ENCODE measurements at places on chromosomes 5 and 9.

DNA sequence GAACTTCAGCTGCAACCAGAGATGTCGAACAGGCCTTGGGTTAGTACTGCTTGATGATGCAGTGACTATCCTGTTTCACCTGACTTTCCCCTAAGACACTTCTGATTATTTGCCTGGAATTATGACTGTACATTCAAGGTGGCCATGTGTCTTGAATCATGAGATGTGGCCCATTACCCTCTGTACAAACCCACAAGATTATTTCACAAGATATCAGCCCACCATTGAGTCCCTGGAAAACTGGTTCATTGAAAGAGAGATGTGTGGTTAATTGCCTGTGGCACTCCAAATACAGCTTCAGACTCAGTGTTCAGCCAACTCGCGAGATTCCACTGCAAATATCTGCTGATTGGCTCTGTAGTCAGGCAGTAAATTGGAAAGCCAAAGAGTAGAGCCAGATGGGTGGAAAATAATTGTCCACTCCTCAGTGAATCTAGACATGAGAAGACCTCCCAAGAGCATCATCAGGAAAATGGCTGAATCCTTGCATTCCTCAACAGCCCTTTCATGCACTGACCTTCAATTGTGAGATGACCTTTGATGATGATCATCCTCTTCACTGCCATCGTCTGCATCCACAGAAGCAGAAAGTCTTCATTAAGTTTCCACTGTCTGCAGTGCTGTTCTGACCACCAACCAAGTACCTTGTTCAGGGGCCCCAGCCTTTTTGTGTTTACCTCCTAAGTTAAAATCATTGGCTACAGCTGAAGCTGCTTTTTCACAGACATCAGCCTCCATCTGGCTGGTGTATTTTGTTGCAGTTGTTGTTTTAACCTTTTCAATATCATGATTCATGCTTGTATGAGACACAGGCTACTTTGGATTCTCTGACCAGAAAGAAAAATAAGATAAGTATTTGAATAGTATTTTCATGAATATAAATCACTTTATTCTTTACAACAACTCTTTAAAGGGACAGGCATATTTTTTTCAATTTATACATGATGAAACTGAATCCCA is 75.2 kb downstream of the ESM1 start:
- DNase-seq = no peak

- DNase-seq = no peak
These were observed 376.6 kb downstream of the EFNA5 start for GRCh38 chr5:107294211-107294550.

DNA sequence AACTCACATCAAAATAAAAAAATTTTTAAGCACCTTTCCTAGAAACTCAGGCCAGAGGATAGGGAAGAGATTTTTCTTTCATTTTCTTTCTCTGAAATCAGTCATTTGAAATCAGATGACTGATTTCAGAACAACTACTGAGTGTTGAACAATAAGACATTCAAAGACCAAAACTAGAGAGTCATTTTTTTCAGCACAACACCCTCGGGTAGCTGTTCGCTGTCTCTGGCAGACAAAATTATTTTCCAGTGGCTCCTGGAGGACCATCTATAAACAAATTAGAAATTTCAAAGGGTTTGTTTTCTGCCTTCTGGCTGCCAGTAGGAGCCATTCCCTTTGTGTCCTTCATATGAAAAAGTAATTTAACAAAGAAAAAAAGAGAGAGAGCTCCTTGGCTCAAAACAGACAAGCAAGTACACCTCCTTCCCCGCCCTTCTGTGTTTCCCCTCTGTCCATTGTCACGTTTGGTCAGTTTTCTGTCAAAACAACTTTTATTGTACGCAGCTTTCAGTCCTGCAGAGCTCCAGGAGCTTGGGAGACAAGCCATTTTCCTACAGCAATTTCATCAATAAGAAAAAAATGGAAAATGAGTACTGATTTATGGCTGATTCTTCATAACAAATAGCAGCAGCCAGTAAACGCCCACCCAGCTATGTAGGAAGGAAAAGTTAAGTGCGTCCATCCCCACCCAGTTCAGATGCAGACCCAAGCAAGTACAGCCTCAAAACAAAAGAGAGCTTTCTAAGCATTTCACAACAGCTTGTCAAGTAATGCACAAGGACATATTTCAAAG is 405.2 kb downstream of the ZNF608 start:
- no peak for DNase-seq

DNA sequence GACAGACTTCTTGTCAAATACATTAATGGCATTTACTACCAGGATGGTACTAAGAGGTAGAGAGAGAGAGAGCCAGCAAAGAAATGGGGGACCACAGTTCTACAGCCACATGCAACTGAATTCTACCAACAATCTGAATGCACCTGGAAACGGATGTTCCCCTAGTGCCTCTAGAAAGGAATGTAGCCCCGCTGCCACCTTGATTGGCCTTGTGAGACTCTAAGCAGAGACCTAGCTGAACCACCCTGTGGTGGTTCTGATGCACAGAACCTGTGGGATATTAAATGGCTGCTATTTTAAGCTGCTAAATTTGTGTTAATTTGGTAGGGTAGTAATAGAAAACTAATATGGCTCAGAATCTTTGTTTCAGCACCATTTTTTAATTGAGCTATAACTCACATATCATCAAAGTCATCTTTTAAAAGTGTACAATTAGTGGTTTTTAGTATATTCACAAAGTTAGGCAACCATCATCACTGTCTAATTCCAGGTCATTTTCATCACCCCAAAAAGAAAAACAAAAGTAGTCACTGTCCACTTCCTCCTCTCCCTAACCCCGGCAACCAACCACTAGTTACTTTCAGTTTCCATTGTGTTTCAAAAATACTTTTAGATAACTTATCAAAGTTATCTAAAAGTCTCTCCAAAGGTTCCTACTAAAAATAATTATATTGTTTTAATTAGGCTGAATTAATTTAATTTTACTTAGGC is 51.7 kb downstream of the CPLANE1 start:
- DNase-seq = peak; percentile 39

DNA sequence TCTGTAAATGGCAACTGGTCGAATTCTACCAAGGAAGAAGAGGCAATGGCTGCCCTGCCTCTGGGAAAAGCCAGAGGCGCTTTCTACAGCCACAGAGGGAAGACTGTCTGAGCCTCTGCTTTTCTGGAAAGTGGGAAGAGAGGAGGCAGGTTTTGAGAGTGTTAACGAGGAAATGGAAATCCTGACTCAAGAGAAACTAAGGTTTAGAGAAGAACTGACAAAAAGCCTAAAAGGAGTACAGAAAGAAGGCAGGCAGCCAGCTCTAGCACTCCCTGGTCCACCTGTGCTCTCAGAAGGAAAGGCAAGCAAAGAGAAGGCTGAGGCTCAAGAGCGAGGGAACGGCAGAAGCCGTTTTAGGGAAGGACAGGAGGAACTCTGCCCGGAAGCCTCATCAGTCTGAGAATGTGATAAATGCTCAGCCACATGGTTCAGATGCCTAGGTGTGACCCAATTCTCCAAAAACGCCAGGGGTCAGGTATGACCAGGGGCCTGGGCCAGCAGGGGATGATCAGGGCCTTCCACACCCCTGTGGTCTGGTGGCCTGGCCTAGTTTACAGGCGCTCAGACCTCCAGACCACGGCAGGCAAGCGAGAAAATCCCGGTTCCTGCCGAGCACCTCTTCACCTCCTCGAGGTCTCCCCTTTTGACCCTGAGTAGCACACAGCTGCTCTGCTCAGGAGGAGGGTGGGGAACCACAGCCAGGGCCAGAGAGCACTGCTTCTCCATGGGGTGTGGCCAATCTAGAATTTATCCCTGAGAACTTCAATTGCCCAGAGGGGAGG is 79.9 kb upstream of the FBXW11 start:
- DNase-seq = no peak

DNA sequence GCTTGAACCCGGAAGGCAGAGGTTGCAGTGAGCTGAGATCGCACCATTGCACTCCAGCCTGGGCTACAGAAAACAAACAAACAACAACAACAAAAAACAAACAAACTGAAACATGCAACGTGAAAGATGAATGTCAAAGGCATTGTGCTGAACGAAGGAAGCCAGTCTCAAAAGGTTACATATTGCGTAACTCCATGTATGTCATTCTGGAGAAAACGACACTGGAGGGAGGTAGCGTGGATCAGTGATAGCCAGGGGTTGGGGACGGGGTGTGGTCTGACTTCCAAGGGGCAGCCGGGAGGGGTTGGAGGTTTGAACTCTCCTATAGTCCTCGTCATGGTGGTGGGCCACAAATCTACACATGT is 12.1 kb upstream of the WDR5 start:
- no peak for DNase-seq

DNA sequence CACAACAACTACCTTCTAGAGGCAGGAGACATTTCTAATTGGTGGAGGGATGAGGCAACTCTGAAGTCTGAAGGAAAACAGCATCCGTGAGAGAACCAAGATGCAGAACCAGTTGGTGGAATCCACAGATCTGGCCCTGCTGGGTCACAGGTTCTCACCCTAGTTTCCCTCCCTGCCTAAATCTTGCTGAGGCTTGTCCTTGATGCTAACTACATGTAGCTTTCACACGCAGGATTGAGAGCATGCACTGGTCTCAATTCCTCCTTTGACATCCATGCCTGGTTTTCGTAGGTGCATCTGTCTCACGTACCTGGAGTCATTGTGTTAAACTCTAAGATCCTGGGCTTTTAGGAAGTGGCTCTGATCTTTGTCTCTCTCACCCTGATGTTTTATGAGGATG is 9.7 kb upstream of the F2RL1 start:
- no peak for DNase-seq

GRCh38 chr9:16436545-16436944 is 433.9 kb downstream of the BNC2 start:
- no peak for DNase-seq

- DNase-seq = no peak
These were observed 217.6 kb downstream of the NPR3 start for GRCh38 chr5:32928761-32929160.

- no peak for DNase-seq
These were observed 24.0 kb upstream of the TRIM14 start for GRCh38 chr9:98142925-98143481.

- no peak for DNase-seq
These were observed 630.6 kb downstream of the TLE1 start for GRCh38 chr9:81058782-81059181.

DNA sequence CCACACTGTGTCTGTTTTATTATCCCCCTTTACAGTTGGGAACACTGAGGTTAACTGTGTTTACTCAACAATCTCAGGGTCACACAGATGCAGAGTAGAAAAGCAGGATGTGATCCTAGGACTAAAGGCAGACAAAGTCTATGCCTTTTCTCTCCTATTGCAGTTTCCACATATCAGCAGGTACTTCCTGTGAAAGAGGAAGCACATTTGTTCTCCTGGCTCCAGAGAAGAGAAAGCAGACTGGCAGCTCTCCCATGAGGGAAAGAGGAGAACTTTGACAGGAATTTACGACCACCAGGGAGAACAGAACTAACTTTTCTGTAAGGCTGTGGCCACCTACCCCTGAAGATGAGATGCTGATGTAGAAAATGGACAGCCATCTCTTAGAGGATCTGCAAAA is 84.2 kb upstream of the TNC start:
- no peak for DNase-seq

GRCh38 chr5:172284611-172284980 is 1.0 kb upstream of the UBTD2 start:
- peak; percentile 8 for DNase-seq

- no peak for DNase-seq
These were observed 837.1 kb upstream of the SEMA6A start for GRCh38 chr5:117411701-117412100.

DNA sequence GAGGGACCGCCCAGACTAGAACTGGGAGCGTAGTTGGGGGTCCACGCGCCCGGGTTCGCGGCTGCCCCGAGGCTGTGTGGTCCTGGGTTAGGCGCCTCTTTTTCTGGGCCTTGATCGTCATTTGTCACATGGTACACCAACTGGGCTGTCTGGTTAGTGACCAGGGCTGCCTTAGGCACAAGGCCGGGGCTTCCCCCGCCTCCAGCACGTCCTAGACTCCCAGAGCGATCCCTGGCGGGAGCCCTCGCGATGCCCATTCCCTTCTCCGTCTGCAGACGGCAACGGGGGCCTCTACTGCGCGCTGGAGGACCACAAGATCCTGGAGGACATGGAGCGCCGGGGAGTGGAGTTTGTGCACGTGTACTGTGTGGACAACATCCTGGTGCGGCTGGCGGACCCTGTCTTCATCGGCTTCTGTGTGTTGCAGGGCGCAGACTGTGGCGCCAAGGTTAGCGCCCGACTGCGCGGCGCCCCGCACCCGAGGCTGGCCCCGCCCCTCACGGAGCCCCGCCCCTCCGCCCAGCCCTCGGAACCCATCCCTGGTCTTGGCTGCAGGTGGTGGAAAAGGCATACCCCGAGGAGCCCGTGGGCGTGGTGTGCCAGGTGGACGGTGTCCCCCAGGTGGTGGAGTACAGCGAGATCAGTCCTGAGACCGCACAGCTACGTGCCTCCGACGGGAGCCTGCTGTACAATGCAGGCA is 1.5 kb downstream of the UAP1L1 start:
- DNase-seq = no peak

- no peak for DNase-seq
These were observed 8.4 kb upstream of the FAM120AOS start for GRCh38 chr9:93461821-93462220.

GRCh38 chr9:7298123-7298522 is 501.5 kb downstream of the DMAC1 start:
- peak; percentile 56 for DNase-seq

DNA sequence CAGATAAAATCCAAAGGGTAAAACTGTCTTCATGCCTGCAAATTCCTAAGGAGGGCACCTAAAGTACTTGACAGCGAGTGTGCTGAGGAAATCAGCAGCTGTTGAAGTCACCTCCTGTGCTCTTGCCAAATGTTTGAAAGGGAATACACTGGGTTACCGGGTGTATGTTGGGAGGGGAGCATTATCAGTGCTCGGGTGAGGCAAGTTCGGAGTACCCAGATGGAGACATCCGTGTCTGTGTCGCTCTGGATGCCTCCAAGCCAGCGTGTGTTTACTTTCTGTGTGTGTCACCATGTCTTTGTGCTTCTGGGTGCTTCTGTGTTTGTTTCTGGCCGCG is 727 bp upstream of the ADRB2 start:
- DNase-seq = peak; percentile 38

- no peak for DNase-seq
These were observed 914.4 kb upstream of the COX7C start for GRCh38 chr5:85703296-85703695.

DNA sequence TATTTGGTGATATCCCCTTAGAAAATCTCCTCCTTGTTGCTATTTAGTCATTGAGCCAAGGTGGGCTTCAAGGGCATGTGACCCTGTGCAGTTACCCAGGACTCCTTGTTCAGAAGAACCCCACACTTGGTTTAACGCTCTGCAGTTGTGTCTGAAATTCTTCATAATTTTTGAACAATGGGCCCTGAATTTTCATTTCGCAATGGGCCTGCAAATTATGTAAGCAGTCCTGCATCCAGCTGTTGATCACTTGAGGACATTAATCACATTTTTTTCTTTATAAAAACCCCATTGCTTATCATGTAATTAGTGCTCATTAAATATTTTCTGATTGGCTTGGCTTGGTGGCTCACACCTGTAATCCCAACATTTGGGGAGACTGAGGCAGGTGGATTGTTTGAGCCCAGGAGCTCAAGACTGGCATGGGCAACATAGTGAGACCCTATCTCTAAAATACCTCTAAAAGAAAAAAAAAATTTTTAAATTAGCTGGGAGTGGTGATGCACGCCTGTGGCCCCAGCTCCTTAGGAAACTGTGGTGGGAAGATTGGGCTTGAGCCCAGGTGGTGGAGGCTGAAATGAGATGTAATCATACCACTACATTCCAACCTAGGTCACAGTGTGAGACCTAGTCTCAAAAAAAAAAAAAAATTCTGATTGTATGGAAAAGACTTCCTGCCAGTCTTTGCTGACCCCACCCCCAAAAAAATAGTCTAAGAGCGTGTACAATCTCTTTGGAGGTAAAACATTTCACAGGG is 194.2 kb upstream of the HAPLN1 start:
- DNase-seq = no peak

GRCh38 chr9:78030296-78030552 is 1.4 kb downstream of the GNAQ start:
- no peak for DNase-seq

All from MM.1S (cell line).